Effector memory CD4-positive, alpha-beta T cell (primary cell): ENCODE measurements at places on chromosomes 5 and 9.

DNA sequence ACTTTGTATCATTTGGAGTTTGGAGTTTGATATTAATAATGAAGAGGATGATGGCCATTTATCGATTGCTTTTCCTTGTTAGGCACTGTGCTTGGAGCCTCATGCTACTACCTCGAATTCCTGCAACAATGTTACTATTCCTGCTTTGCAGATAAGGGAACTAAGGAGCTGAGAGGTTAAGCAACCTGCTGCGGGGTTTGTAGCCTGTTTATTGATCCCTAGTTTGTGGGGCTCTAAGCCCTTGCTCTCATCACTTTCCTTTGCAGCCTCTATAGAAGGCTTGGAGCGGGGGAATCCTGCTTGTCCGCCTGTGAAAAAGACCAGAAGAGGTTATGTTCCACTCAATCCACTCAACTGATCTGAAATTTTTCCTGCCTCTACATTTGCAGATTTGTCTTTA, 15.8 kb downstream of the ARHGEF28 start:
- no peak for DNase-seq

- no peak for DNase-seq
Observed at GRCh38 chr9:86924206-86924605, 23.1 kb downstream of the GAS1 start.

DNA sequence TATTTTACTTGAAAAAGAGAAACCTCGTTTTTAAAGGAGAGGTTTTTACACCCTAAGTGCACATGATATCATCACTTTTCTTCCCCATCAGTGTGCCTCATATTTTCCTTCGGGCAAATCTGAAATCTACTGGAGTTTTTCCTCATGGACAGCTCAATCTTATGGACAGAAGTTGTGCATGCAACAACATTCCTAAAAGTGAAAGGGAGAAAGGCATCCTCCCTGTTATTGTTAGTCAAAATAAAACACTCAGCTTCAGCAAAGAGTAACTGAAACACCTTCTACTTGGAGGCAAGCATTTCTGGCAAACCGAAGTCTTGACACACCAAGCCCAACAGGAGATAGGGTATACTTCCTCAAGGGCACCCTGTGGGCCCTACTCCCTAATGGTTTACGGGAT, 217.9 kb downstream of the BNC2 start:
- no peak for DNase-seq

GRCh38 chr5:72046106-72046505, 61.2 kb upstream of the MAP1B start:
- no peak for DNase-seq

DNA sequence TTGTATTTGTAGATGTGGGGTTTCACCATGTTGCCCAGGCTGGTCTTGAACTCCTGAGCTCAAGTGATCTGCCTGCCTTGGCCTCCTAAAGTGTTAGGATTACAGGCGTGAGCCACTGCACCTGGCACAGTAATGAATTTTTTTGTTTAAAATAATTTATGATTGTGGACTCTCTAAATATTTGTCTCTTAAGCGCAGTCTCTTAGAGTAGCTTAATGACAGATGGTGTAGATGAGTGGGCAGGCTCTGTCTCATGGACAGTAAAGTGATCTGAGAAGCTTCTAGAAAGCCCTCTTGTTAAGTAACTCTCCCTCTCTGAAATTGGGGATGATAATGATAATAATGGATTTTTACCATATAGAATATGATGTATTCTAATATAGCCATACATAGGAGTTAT, 47.5 kb upstream of the KIAA1958 start:
- DNase-seq, result no peak
